Activated CD4-positive, alpha-beta T cell treated with anti-CD3 and anti-CD28 coated beads for 4 hours (primary cell): ENCODE measurements at places on chromosomes 6 and 20.

GRCh38 chr20:10438217-10438616 lies 3.1 kb downstream of the SLX4IP start:
- DNase-seq: no peak

DNA sequence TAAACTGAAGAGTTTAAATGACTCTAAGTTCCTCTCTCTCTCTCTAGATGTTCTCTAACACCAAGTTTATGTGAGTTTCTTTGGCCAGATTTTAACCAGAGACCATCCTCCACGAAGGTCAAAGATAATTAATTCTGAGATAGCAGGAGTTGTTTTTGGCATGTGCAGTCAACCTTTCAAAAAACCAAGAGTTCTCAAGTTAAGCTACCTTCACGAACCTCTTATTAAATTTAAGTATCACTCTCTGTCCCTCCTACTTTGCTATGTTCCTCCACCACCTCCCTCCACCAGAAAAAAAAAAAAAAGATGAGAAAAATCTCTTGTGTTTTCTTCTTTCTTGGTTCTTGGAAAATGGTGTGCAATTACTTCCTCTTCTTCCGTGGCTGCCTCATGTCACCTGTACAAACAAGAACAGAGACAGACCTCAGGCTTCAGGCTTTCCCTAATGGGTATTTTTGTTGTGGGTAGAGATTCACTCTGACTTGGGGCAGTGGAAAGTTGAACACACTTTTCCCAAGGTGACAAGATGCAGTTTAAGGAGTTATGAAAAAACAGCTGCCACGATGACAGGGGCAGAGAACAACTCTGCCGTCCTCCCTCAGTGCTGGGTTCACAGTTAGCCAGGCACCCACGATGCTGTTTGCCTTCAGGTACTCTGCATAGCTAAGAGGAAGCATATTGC lies 64.3 kb downstream of the ADTRP start:
- DNase-seq: peak; percentile 39

- no peak for DNase-seq
Measured at GRCh38 chr20:15887387-15887786, 685.9 kb downstream of the KIF16B start.

- no peak for DNase-seq
Measured at GRCh38 chr6:16126056-16126455, 2.8 kb upstream of the MYLIP start.

DNA sequence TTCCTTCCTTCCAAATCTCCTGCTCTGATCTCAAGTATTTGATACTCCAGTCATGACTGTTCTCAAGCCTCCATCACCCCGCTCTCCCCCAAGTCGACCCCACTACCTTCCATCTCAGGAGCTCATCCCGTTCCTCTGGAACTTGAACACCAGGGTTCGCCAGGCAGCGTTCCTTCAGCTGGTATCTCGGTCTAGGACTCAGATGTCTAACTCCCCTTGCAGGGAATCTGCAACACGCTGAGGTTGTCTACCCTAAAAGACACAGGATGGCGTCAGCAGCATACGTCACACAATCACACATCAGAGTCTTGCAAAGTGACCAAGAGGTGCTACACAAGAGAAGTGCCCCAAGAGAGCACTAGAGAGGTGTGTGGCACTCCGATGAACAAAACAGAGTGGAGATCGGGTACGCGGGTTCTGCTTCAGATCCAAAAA lies 706 bp downstream of the ZNF184 start:
- DNase-seq: peak; percentile 56

GRCh38 chr6:93751969-93752368 lies 332.6 kb upstream of the EPHA7 start:
- no peak for DNase-seq

- no peak for DNase-seq
Measured at GRCh38 chr6:36717871-36718540, 20.4 kb downstream of the RAB44 start.
